ENCODE measurements at places on chromosomes 12 and 14. TPM values are rescaled to one million over a fixed set of nuclear protein-coding genes. Genes with fewer than 3 reads are reported as not detected.
A peak's percentile ranks its signal among the peaks of the same experiment; 100 is the strongest.

GRCh38 chr14:51873221-51873893 lies 12.9 kb downstream of the GNG2 start:
- DNase-seq, result peak; percentile 98
- no peak overlapping the region for H3K27ac ChIP-seq
- no peaks in the 10 kb centered on the region for H3K36me3 ChIP-seq
- peaks cover 9% of the 10 kb centered on the region for H3K4me1 ChIP-seq
- no peak overlapping the region for H3K4me3 ChIP-seq

Gene NR2C1
- 12.7 TPM for total RNA-seq

DNA sequence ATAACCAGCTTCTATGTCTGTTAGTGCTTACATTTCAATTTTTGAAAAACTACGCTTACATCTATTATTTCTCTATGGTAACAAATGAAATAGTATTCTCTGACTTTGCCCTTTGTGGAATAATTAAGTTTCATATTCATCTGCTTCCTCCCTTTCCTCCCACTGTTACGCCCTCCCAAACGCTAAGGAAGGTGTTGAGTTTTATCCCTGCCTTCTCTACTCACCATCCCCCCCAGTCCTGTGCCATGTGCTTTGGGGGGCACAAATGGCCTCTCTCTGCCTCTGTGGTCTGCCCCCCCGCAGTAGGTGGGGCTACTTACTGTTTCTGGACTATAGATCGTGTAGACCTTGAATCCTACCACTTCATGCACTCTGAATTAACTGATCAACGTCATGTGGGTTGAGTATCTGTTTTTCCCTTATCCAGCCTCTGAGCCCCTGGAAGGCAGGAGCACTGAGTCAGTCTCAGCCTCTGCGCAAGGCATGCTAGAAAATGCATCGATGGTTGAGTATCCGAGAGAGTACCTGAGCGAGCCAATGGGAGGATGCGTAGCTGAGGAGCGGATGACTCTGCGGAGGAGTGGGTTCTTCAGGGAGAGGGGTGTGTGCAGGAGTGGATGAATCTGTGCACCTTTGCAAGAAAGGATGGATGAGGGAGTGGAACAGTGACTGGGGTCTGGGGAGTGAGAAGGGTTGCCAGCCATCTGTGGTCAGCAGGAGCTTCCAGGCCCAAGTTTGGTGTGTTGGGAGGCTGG lies 114.5 kb upstream of the RTL1 start:
- no peak for DNase-seq
- H3K36me3 ChIP-seq, result peaks cover 41% of the 10 kb centered on the region
- no peak overlapping the region for H3K27ac ChIP-seq

GRCh38 chr14:91373591-91374254 lies 43.9 kb downstream of the CCDC88C start:
- no peaks in the 10 kb centered on the region for H3K36me3 ChIP-seq
- peaks cover 4% of the 10 kb centered on the region for H3K27me3 ChIP-seq
- DNase-seq, result no peak
- H3K4me3 ChIP-seq, result no peak overlapping the region
- no peak overlapping the region for H3K27ac ChIP-seq
- H3K4me1 ChIP-seq, result no peaks in the 10 kb centered on the region

- no peak overlapping the region for H3K27ac ChIP-seq
- H3K4me3 ChIP-seq, result no peak overlapping the region
- no peaks in the 10 kb centered on the region for H3K36me3 ChIP-seq
Measured at GRCh38 chr12:43444940-43445564, 107.0 kb downstream of the ADAMTS20 start.

GRCh38 chr12:40002178-40003169 lies 103.4 kb downstream of the SLC2A13 start:
- H3K27me3 ChIP-seq, result no peaks in the 10 kb centered on the region
- H3K4me3 ChIP-seq, result no peak overlapping the region
- H3K36me3 ChIP-seq, result no peaks in the 10 kb centered on the region
- no peak for DNase-seq
- no peak overlapping the region for H3K27ac ChIP-seq
- H3K4me1 ChIP-seq, result no peaks in the 10 kb centered on the region

Gene HOXC10
- total RNA-seq, result not detected

DNA sequence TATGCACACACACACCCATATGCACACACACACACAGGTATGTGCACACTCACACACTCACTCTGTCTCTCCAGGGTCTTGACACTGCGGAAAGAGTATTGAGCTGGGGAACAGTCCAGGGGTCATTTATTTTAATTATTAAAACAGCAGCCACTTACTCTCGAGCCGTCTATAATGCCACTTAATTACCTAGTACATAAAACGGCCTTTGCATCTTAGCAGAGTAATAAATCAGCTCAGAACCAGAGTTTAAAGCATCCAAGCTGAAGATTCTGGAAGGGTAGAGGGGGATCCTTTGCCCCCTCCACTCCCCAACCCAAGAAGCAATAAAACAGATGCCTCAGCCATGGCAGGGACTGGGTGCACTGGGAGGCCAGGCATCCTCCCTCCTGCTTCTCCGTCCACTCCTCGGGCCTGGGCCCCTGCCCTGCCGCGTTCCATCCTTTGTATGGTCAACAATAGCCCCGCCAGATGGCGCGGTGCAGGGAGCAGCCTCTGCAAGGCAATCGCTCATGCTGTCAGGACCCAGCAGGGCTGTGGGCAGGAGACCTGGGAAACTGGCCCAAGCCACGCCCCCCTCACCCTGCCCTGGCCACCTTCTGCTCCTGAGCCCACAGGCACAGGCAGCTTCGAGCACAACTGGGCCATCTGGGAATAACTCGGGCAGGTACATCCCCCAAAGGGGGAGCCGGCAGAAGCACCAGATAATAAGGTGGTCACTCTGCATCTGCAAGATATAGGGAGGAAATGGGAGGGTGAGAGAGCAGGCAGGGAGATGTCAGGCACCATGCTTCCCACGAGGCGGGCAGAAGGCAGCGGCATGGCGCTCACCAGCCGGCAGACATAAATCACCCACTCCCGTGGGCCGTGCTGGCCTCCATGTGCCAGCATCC lies 40.9 kb downstream of the CCDC85C start:
- no peaks in the 10 kb centered on the region for H3K27me3 ChIP-seq
- no peak overlapping the region for H3K27ac ChIP-seq
- peak; percentile 65 for DNase-seq
- H3K36me3 ChIP-seq, result no peaks in the 10 kb centered on the region
- H3K4me3 ChIP-seq, result no peak overlapping the region
- H3K4me1 ChIP-seq, result peaks cover 35% of the 10 kb centered on the region

DNA sequence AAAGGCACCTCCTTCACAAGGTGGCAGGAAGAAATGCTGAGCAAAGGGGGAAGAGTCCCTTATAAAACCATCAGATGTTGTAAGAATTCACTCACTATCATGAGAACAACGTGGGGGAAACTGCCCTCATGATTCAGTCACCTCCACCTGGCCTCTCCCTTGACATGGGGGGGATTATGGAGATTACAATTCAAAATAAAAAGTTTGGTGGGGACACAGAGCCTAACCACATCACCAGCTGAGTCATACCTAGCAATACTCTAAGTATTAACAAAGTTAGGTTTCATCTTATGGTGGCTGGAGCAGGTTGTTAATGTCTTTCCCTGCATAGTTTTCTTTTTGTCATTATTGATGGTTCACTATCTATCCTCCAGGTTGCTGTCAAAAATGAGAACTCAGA lies 113.2 kb upstream of the PPFIA2 start:
- no peaks in the 10 kb centered on the region for H3K4me1 ChIP-seq
- DNase-seq, result no peak
- H3K27me3 ChIP-seq, result no peaks in the 10 kb centered on the region
- no peaks in the 10 kb centered on the region for H3K36me3 ChIP-seq

DNA sequence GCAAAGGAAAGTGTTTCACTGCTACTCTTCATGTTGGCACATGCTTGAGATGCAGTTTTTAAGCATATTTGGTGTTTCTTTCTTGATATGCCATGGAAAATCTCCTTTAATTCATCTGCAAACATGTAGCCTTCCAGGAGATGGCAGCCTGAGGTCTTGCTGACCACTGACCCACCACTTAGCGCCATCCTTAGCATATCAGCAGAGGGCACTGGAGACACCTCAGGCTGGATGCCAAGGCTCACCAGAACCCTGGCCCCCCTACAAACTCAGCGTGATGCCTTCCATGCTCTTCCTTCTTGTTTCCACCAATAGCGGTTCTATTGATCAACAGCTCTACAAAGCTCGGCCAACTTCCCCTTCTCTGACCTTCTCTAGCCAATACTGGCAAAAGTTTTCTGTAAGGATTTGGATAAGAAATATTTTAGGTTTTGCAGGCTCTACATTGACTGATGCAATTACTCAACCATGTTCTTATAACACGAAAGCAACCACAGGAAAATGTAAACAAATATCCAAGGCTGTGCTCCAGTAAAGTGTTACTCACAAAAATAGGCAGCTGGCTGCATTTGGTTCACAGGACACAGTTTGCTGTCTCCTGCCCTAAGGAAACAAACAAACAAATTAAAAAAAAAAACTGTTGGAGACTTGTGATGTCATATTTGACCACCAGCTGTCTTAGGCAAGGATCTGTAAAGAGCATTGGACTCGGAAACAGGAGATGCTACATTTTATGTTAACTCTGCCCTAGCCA lies 209.7 kb downstream of the SLC15A4 start:
- H3K4me1 ChIP-seq, result no peaks in the 10 kb centered on the region
- H3K4me3 ChIP-seq, result no peak overlapping the region
- H3K27me3 ChIP-seq, result no peaks in the 10 kb centered on the region
- H3K36me3 ChIP-seq, result no peaks in the 10 kb centered on the region

DNA sequence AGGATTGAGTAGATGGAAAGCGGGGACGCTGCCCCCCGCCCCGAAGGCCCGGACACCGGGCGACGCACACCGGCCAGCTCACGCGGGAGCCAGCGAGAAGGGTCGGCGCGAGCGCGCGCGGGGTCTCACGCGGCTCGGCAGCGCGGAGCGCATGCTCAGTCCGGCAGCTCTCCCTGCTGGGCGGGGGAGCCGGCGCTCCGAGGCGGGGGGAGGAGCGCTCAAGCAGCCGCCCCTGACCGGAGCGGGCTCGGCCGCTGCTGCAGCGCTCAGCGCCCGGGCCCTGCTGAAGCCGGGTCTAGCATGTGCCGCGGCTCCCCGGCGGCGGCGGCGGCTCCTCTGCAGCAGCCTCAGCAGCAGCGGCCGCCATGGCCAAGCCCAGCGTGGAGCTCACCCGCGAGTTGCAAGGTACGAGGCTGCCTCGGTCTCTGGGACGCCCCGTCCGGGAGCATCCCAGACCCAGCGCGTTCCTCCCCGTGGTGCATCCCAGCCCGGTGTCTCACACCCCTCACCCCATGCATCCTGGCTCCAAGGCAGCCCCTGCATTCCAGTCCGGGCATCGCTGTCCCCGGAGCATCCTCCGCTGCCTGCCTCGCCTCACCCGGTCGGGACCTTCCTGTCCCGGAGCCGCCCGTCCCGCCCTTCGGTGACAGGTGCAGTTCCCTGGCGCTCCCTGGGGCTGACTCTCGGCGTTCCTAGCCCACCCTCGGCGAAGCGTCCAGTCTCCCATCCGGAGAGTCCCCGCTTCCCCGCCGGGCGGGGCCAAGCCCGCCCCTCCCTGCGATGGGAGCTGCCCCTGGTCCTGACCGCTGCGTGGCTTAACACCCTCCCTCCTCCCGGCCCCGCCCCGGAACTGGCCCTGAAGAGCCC lies at the start of gene CARMIL3:
TSS of gene CARMIL3 (plus strand) at position 221 of the 867 bp plus-strand sequence. CDS start at position 366, 145 bp downstream.
- peak; percentile 34 for DNase-seq
- H3K36me3 ChIP-seq, result no peaks in the 10 kb centered on the region
- H3K27ac ChIP-seq, result no peak within 1 kb of the TSS
- peak within 1 kb of the TSS; percentile 52 for H3K4me3 ChIP-seq

Gene PTPRB
- 6.5 TPM for total RNA-seq

GRCh38 chr12:58741226-58741625 lies 179.1 kb downstream of the LRIG3 start:
- H3K27ac ChIP-seq, result no peak overlapping the region
- no peak overlapping the region for H3K4me3 ChIP-seq
- no peaks in the 10 kb centered on the region for H3K27me3 ChIP-seq
- no peak for DNase-seq
- no peaks in the 10 kb centered on the region for H3K4me1 ChIP-seq

- H3K4me1 ChIP-seq, result no peaks in the 10 kb centered on the region
- no peak overlapping the region for H3K27ac ChIP-seq
- DNase-seq, result no peak
- H3K4me3 ChIP-seq, result no peak overlapping the region
- H3K27me3 ChIP-seq, result peaks cover 2% of the 10 kb centered on the region
Measured at GRCh38 chr12:23006413-23006812, 381.4 kb downstream of the ETNK1 start.

DNA sequence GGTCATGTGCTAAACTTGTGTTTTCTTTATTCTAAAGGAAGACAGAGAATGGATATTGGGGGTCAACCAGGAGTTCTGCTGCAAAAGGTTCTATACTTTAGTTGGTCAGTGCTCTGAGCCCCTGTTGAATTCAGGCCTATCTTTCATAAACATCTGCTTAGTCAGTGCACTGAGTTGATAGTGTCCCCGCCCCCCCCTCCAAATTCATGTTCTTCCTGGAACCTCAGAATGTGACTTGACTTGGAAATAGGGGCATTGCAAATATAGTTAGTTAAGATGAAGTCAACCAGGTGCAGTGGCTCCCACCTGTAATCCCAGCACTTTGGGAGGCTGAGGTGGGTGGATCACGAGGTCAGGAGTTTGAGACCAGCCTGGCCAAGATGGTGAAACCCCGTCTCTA lies 23.3 kb downstream of the CHST11 start:
- H3K27ac ChIP-seq, result no peak overlapping the region
- 0 out of 2 replicates have a peak, but pooled peaks cover 2% of the 10 kb centered on the region for H3K4me1 ChIP-seq

DNA sequence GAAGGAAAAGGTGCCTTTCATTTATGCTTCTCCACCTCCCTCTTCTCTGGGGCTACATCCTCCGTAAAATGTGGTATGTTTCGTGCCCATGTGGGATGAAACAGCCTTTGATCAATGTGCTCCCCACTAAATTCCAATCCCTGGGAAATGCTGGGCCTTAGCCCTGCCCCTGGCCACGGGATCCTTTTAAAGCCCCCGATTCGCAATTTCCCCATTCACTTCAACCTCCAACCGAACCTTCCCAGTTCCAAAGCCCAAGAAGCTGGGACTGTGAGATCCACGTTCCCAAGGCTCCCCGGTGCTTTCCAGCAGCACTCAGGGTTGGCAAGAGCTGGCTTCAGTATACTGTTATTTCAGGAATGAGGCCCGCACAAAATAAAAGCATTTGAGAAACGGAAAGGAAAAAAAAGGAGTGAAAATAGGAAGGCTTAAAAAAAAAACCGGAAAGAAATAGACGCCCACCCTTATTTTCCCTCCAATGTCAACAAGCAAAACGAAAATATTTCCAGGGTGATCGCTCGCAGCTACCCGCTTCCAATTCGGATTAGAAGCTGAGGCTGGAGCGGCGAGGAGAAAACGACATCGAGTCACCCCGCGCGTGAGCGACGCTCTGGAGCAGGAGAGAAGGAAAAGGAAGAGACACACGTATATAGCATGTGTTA lies 1.3 kb upstream of the FOXG1 start:
- DNase-seq, result no peak
- H3K36me3 ChIP-seq, result no peaks in the 10 kb centered on the region
- no peak overlapping the region for H3K27ac ChIP-seq
- H3K4me3 ChIP-seq, result no peak overlapping the region
- H3K4me1 ChIP-seq, result no peaks in the 10 kb centered on the region

DNA sequence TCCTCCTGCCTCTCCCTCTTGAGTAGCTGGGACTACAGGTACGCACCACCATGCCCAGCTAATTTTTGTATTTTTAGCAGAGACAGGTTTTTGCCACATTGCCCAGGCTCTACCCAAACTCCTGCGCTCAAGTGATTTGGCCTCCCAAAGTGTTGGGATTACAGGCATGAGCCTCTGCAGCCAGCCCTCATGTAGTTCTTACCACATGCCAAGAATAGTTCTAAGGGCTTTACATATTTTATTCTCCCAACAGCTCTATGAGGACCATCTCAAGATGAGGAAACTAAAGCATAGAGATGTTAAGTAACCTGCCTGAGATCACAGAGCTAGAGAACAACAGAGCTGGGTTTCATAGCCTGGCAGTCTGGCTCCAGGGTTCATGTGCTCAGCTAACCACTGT lies 37.9 kb upstream of the ALDH2 start:
- H3K4me1 ChIP-seq, result no peaks in the 10 kb centered on the region
- DNase-seq, result no peak
- H3K27ac ChIP-seq, result no peak overlapping the region
- H3K27me3 ChIP-seq, result no peaks in the 10 kb centered on the region
